ENCODE measurements at places on chromosomes 7 and 10.

GRCh38 chr10:116465546-116465945, 37.9 kb downstream of the PNLIPRP3 start:
- DNase-seq: no peak

DNA sequence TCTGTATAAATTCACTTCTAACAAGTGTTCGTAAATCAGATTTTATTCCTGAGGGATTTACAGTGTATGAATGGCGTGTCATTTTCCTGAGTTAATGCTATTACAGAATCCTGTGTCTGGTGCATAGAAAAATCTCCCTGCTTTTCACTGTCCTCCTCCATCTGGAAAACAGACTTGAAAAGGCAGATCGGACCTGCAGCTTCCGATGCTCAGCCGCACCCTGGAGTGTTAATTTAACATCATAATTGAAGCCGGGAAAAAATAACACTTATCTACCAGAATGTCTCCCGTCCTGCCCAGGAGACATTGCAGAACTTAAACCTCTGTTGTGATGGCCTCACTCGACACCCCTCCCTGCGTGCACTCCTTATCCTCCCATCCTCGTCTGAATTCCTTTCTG, 442.1 kb upstream of the FOXK1 start:
- DNase-seq: no peak

- DNase-seq: no peak
These were observed 123.2 kb downstream of the HERPUD2 start for GRCh38 chr7:35571611-35572240.

GRCh38 chr10:86682675-86683074, 14.4 kb downstream of the LDB3 start:
- no peak for DNase-seq

GRCh38 chr7:155796381-155797261, 15.6 kb downstream of the SHH start:
- no peak for DNase-seq
